ENCODE measurements at places on chromosomes 7 and 10.
A peak's percentile ranks its signal among the peaks of the same experiment; 100 is the strongest.

DNA sequence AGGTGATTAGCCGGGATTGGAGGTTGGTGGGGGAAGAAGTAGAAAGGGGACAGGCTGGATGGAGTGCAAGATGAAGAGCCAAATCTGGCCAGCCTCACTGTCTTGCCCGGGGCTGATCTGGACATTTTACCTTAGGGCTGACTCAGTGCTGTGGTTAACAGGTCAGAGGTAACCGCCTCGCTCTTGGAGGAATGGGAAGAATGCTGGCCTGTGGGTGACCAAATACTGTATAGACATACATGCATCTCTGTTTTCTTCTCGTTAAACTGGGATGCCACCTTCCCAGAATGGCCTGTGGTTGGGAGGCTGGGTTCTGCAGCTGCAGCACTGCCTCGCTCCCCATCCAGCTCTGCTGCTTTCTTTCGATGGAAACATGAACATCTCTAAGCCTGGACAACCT, 120.0 kb downstream of the SEC23IP start:
- no peak overlapping the region for H3K27ac ChIP-seq
- H3K36me3 ChIP-seq: no peaks in the 10 kb centered on the region
- peaks cover 30% of the 10 kb centered on the region for H3K27me3 ChIP-seq
- H3K4me3 ChIP-seq: no peak overlapping the region
- no peaks in the 10 kb centered on the region for H3K4me1 ChIP-seq

DNA sequence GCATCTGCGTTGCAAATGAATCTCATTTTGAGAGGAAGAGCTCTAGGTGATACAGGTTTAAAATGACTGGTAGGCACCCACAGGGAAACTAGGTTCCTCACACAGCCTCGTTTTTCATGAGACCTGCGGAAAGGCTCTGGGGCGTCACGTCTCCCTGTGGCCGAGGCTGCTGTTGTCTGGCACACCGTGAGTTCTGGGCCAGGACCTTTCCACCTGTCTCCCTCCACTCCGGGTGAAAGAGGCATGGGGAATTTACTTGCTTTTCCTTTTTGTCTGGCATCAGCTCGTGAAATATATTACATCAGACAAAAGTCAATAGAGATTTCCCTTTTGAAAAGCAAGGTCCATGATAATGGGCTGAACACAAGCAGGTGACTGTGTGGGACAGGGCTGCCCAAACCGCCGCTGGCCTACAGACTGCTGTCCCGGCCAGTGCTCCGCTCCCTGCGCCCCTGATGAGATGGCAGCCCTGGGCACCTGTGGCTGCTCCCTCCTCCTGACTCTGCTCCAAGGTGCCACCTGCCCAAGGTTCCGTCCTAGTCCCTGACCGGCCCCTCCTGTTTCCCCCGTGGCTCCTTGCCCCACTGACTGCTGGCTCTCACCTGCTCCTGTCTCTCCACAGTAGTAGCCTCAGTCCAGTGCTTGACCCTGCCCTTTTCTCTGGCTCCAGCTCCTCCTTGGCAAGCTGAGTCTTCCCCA, 109.6 kb downstream of the NKX6-2 start:
- no peak overlapping the region for H3K27ac ChIP-seq
- H3K36me3 ChIP-seq: no peaks in the 10 kb centered on the region
- H3K27me3 ChIP-seq: no peaks in the 10 kb centered on the region
- ATAC-seq: no peak

GRCh38 chr7:158761945-158762344, 57.3 kb upstream of the NCAPG2 start:
- peaks cover 91% of the 10 kb centered on the region for H3K36me3 ChIP-seq
- no peak for ATAC-seq
- H3K27ac ChIP-seq: peak overlapping the region; percentile 21
- H3K4me1 ChIP-seq: peaks cover 18% of the 10 kb centered on the region
- H3K27me3 ChIP-seq: no peaks in the 10 kb centered on the region

DNA sequence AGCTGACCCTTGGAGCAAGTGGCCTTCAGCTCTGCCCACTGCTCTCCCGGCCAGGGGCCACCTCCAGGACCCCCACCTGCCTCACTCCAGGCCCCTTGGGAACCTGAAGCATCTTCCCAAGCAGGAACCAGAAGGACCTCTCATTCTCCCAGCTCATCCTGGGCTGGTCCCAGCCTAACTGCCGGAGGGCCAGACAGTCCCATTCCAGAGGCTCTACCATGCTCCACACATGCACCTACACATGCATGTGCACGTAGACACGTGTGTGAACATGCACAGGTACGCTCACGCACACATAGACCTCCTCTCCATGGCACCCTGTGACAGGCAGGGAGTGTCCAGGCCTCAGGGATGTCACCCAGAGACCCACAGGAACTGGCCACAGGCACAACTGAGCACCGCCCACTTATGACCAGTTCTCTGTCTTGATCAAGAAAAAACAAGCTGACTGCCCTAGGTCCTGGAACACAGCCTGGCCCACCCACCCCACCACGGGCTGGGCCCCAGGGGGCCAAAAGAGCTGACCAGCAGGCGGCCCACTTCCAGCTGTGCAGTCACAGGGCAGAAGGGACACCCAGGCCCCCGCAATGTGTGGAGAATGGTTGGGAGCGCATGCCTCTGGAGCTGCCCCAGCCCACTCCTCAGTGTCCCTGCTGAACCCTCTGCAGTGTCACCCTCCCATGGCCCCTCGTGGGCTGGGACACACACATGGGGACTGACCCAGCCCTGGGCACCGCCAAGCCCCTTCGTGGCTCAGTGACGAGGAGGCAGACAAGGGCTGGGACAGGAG, 43.4 kb downstream of the CAMK2B start:
- no peak for ATAC-seq
- H3K4me1 ChIP-seq: no peaks in the 10 kb centered on the region
- H3K27me3 ChIP-seq: no peaks in the 10 kb centered on the region
- no peak overlapping the region for H3K27ac ChIP-seq

DNA sequence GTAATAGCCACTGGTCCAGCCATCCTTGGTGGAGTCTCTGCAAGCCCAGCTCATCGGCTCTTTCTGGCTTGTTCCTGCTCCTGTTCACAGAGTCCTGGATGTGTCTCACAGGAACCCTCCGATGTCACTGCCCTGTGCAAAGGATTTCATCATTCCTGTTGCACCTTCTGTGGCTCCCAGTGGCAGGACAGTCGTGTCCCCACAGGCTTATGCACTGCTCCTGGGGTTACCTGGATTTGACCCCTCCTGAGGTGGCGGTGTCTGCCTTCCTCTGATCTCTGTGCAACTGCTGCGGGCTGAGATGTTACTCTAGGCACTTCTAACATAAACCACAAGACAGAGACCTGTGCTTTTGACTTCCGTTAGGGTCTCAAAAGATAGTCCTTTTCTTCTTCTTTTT, 30.6 kb downstream of the APBB1IP start:
- H3K27ac ChIP-seq: peak overlapping the region; percentile 41
- H3K4me3 ChIP-seq: peak overlapping the region; percentile 67
- no peaks in the 10 kb centered on the region for H3K27me3 ChIP-seq

DNA sequence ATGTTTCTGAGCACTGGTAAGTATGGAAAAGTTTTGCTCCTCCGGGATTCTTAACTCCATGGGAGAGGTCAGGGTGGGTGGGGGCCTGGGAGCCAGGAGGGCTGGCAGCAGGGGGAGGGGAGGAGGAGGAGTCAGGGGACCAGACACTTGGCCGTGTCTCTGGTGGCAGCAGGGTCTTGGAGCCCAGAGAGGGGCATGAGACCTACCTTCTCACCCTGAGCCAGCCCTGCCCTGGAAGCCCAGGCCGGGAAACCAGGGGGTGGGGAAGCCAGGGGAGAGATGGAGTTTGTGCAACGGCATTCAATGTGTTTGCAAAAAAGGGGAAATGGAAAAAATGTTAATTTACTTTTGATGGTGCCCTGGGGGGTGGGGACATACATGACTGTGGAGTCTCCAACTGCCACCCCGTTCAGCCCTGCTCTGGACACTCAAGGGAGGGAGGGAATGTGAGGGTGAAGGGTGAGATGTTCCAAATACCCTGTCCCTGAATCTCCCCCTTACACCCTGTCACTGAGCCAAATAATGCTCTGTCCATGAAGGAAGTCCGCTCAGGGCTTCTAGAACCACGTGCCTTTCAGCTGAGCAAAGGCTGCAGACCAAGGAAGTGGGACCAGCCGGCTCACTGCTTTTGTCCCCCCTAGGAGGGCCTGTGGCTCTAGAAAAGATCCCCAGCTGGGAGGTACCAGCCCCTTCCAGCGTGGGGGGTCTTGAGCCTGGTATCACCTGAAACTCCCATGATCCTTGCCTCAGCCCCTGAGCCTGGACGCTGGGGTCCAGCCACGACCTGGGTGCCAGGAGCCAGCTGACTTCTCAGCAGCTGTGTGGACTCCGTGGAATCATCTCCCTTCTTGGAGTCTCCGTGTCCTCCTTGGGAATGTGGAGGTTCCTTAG, 48.3 kb downstream of the TMEM270 start:
- H3K4me1 ChIP-seq: no peaks in the 10 kb centered on the region
- no peak overlapping the region for H3K4me3 ChIP-seq
- H3K27ac ChIP-seq: no peak overlapping the region
- H3K36me3 ChIP-seq: no peaks in the 10 kb centered on the region

DNA sequence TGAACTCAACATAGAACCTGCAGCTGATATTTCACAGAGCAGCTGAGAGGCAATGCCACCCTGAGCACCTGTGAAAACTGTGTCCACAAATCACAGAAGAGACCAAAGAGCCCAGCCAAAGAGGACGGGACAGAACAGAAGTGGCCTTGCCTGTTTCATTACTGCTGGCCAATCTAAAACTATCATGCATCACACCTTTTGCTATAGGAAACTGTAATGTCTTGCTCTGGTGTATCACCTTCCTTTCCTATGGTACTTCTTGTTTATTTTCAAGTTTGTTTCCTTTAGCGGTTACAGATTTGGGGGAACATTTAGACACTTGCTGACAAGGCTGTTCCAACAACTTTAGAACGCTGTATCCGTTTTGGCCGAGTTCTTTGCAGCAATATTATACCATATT, 80.3 kb downstream of the PIP4K2A start:
- peaks cover 46% of the 10 kb centered on the region for H3K4me1 ChIP-seq
- no peaks in the 10 kb centered on the region for H3K27me3 ChIP-seq
- H3K4me3 ChIP-seq: peak overlapping the region; percentile 52
- peaks cover 14% of the 10 kb centered on the region for H3K36me3 ChIP-seq
- peak overlapping the region; percentile 77 for H3K27ac ChIP-seq

DNA sequence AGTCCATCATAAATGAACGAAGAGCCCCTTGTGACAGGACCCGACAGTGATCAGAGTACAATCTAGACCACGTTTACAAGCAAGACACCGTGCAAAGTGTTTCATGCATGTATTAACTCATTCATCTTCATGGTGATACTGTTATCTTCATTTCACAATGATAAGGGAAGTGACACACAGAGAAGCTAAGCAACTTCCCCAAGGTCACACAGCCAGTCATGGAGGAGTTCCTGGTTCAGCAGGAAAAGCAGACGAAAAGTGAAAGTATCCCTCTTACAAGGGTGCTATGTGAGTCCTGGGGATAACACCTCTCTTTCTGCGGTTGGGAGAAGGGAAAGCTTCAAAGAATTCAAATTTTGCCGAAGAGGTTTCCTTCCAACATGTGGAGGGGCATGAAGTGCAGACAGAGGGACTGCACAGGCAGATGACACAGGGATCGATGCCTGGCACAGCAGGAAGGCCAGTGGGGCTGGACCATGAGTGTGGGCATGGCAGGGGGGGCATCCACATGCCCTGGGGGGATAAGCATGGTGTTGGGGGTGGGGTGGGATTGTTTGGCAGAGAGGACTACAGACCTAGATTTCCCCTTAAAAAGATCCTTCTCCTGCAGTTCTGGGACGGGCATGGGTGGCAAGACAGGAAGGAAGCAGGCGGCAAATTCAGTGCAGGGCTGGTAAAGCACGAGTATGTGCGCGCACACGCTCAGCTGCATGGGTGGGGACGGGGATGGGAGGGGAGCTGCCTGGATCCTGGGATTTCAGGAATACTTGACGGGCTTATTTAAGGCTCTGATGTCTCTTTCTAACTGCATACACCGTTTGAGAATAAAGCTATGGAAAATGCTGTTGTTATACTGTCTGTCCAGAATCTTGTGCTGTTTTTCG, 33.5 kb upstream of the DDC start:
- no peak overlapping the region for H3K27ac ChIP-seq
- H3K36me3 ChIP-seq: no peaks in the 10 kb centered on the region
- no peak overlapping the region for H3K4me3 ChIP-seq
- H3K27me3 ChIP-seq: no peaks in the 10 kb centered on the region
- H3K4me1 ChIP-seq: peaks cover 14% of the 10 kb centered on the region

- peaks cover 12% of the 10 kb centered on the region for H3K27me3 ChIP-seq
- H3K27ac ChIP-seq: no peak overlapping the region
- peaks cover 6% of the 10 kb centered on the region for H3K4me1 ChIP-seq
These were observed 65.6 kb upstream of the NANOS1 start for GRCh38 chr10:118963933-118964332.

DNA sequence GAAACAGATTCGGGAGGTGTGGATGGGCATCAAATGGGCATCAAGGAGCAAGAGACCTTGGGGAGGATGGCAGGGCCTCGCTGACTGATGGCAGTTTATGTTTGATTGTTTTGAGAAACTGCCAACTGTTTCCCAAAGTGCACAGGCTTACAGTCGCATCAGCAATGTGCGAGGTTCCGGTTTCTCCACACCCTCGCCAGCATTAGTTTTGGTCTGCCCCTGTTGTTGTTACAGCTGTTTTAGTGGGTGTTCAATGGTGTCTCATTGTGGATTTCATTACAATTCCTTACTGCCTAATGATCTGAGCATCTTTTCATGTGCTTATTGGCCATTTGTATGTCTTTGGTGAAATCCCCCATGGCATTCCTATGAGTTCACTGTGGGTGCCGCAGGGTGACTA, 24.4 kb downstream of the AKR1E2 start:
- no peak overlapping the region for H3K27ac ChIP-seq
- H3K4me3 ChIP-seq: no peak overlapping the region

Data from activated T-helper 17 cell treated with anti-CD3 and anti-CD28 coated beads, Interleukin-2, amount 50 U/mL, for 72 hours (primary cell).